ENCODE measurements at places on chromosomes 5 and 9.
A peak's percentile ranks its signal among the peaks of the same experiment; 100 is the strongest.

DNA sequence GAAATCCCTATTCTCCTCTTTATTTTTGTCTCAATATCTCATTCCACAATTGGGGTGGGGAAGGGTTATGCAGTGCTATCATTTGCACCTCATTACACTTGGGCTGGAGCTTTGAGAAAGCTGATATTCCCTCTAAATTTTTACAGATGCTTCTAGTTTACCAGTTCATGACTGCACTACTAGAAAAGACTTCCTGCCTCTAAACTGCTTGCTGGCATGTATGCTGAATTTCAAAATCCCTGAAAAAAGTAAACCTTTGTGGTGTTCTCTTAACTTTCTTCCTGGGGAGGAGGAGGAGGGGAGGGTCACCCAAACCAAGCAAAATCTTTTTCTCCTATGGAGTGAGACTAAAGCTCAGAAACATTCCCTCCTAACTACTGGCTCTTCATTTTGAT lies 45.1 kb downstream of the BNC2 start:
- no peaks in the 10 kb centered on the region for H3K36me3 ChIP-seq
- no peaks in the 10 kb centered on the region for H3K27me3 ChIP-seq
- H3K4me1 ChIP-seq: peaks cover 3% of the 10 kb centered on the region
- H3K27ac ChIP-seq: no peak overlapping the region
- H3K4me3 ChIP-seq: no peak overlapping the region
- DNase-seq: no peak

GRCh38 chr5:39755452-39755851 lies 330.7 kb upstream of the DAB2 start:
- no peak overlapping the region for H3K4me3 ChIP-seq
- no peak for DNase-seq
- H3K27ac ChIP-seq: no peak overlapping the region
- H3K27me3 ChIP-seq: no peaks in the 10 kb centered on the region

DNA sequence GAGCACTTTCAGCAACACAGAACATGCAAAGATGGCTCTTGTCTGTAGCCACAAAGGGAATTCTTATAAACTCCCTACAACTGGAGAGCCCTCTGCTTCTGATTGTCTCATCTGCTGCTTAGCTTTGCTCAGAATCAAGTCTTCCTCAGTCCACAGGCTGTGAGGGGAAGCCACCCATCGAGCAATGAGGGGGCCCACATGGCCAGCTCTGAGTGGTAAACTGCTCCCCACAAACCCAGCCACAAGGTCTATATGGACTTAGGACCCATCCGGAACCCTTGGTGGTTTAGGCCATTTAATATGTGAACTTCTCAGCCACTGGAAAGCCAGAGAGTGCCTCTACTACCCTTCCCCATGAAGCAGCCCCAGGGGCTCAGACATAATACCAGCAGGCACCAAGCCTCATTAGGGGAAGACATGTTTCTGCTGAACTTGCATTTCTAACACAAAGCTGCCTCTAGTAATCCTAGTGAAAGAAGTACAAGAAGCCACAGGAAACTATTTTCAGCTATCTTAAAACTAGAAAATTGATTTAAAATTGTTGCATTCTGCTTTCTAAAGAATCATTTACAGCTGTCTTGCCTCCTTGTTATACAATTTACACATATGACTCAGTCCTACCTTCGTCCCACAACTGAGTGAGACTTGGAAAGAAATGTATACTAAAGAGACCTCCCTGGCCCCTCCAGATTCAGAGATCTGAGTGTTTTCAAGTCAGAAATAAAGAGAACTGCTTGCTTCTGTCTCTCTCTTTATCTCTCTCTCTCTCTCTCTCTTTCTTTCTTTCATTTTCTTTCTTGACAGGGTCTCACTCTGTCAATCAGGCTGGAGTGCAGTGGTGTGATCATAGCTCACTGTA lies 90.2 kb downstream of the ESM1 start:
- H3K27me3 ChIP-seq: no peaks in the 10 kb centered on the region
- no peak overlapping the region for H3K27ac ChIP-seq
- no peaks in the 10 kb centered on the region for H3K36me3 ChIP-seq
- DNase-seq: no peak
- no peaks in the 10 kb centered on the region for H3K4me1 ChIP-seq

GRCh38 chr5:74107899-74108298 lies 481.9 kb downstream of the ARHGEF28 start:
- no peaks in the 10 kb centered on the region for H3K4me1 ChIP-seq
- DNase-seq: no peak
- H3K4me3 ChIP-seq: no peak overlapping the region
- no peak overlapping the region for H3K27ac ChIP-seq
- H3K27me3 ChIP-seq: no peaks in the 10 kb centered on the region

DNA sequence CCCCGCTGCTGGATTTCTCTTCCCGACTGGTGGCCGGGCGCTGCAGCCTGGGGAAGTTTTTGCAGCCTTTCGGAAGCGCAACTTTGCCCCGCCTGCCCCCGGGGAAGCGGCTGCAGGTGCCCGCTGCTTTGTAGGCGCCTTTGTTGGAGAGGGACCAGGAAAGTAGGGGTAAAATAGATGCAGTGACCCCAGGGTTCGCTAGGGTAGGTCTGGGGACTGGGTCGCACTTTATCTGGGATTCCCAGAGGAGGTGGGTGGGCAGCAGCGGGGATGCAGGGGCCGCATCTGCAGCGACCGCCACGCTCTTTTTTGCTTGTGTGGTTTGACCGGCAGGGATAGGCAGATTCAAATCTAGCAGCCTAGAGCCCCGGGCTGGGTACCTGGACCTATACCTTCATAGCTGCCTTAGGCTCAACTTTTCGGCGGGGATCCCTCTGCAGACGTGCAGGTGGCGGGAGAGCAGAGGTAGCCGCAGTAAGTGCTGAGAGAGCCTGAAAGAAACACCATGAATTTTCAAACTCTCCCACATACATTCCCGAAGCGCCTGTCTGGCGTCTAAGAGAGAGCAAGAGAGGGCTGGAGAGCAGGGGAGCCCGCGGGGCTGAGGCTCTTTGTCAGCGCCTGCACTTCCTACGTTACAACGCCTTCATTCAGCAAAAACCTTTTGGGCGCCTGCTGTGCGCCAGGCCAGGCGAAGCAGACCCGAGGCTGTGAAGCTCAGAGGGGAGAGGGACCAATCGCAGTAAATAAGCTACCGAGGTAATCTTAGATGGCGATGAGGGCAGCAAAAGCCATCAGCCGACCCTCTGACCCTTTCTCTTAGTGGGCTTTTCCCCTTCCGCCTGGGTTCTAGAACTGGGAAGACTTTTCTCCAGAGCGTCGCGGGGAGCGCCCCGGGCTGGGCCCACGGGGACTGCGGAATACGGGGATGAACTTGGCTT lies 642 bp downstream of the SV2C start:
- no peaks in the 10 kb centered on the region for H3K36me3 ChIP-seq
- H3K27me3 ChIP-seq: peaks cover 50% of the 10 kb centered on the region
- peak overlapping the region; percentile 47 for H3K4me3 ChIP-seq
- DNase-seq: no peak
- H3K27ac ChIP-seq: no peak overlapping the region

DNA sequence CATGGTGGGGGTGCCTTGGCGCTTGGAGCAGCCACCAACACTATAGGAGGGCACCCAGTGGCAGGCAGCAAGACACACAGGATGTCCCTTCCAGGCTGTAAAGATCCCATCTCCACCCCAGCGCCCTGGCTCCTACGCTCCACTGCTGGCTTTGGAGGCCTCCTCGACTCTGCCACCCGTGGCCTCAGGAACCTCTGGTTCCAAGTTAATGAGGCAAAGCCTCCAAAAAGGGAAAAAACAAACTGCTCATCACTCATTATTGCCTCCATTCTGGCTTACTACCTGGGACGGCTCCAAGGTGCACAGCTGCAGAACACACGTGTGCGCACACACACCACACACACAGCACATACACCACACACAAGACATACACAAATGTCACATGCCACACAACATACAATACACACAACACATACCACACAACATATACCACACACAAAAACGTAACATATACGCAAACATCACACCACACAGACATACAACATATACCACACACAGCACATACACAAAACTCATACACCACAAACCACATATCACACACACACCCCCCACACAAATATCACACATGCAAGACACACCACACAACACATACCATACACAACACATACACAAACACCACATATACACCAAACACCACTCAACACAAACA lies 45.3 kb downstream of the ROR2 start:
- H3K4me1 ChIP-seq: peaks cover 6% of the 10 kb centered on the region
- no peak overlapping the region for H3K4me3 ChIP-seq
- no peak for DNase-seq
- no peak overlapping the region for H3K27ac ChIP-seq
- no peaks in the 10 kb centered on the region for H3K36me3 ChIP-seq

DNA sequence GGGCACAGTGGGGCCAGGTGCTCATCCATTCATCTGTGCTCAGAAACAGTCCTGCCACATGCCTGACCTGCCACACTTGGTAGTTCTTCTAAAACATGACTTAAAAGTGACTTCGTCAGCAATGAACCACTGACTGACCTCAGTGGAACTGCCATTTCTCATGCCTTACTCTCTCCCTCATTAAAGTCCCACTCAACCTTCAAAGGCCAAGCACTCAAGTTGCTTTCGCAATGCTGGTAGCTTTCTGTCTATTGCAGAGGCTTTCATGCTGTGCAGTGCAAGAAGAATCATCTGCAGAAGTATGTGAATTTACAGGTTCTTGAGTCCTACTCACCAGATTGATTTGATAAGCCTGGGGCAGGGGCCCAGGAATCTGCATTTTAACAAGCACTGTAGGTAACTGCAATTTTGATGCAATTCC lies 23.9 kb downstream of the B4GALT1 start:
- DNase-seq: no peak
- H3K27ac ChIP-seq: no peak overlapping the region
- no peaks in the 10 kb centered on the region for H3K4me1 ChIP-seq
- no peak overlapping the region for H3K4me3 ChIP-seq
- no peaks in the 10 kb centered on the region for H3K36me3 ChIP-seq

DNA sequence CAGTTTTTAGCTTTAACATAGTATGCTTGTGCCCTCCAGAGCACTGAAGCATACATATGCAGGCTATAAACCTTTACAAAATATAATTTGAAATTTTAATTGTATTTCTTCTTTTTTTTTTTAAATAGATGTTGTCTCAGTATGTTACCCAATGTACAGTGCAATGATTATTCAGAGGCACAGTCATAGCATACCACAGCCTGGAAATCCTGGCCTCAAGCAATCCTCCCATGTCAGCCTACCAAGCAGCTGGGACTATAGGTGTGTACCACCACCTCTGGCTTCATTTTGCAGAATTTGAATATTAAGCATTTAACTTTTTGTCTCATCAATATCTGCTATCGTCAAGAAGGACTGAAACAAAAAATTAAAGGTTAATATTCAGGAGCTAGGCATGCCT lies 16.9 kb upstream of the ZNF782 start:
- no peak overlapping the region for H3K27ac ChIP-seq
- no peaks in the 10 kb centered on the region for H3K27me3 ChIP-seq
- H3K36me3 ChIP-seq: no peaks in the 10 kb centered on the region
- H3K4me1 ChIP-seq: no peaks in the 10 kb centered on the region
- no peak for DNase-seq

GRCh38 chr9:36341936-36342577 lies 58.0 kb downstream of the RNF38 start:
- DNase-seq: no peak
- H3K27ac ChIP-seq: no peak overlapping the region
- H3K36me3 ChIP-seq: peaks cover 20% of the 10 kb centered on the region
- no peak overlapping the region for H3K4me3 ChIP-seq
- H3K27me3 ChIP-seq: no peaks in the 10 kb centered on the region

- H3K4me3 ChIP-seq: no peak overlapping the region
- no peaks in the 10 kb centered on the region for H3K36me3 ChIP-seq
- no peaks in the 10 kb centered on the region for H3K4me1 ChIP-seq
- H3K27ac ChIP-seq: no peak overlapping the region
- DNase-seq: no peak
Measured at GRCh38 chr5:103445426-103446035, 117.1 kb downstream of the NUDT12 start.

- no peak for DNase-seq
- H3K4me1 ChIP-seq: peaks cover 2% of the 10 kb centered on the region
- H3K4me3 ChIP-seq: no peak overlapping the region
- no peak overlapping the region for H3K27ac ChIP-seq
Measured at GRCh38 chr5:135437422-135437795, 9.7 kb downstream of the DCANP1 start.

GRCh38 chr5:170254056-170254455 lies 21.3 kb downstream of the C5orf58 start:
- H3K27ac ChIP-seq: no peak overlapping the region
- no peaks in the 10 kb centered on the region for H3K36me3 ChIP-seq
- DNase-seq: no peak
- no peak overlapping the region for H3K4me3 ChIP-seq

GRCh38 chr5:155655569-155655968 lies 642.0 kb downstream of the KIF4B start:
- no peaks in the 10 kb centered on the region for H3K36me3 ChIP-seq
- no peaks in the 10 kb centered on the region for H3K4me1 ChIP-seq
- no peak overlapping the region for H3K4me3 ChIP-seq
- no peaks in the 10 kb centered on the region for H3K27me3 ChIP-seq
- H3K27ac ChIP-seq: no peak overlapping the region

GRCh38 chr5:53613061-53613460 lies 52.6 kb downstream of the NDUFS4 start:
- H3K36me3 ChIP-seq: no peaks in the 10 kb centered on the region
- DNase-seq: no peak
- no peak overlapping the region for H3K4me3 ChIP-seq
- H3K4me1 ChIP-seq: peaks cover 3% of the 10 kb centered on the region

DNA sequence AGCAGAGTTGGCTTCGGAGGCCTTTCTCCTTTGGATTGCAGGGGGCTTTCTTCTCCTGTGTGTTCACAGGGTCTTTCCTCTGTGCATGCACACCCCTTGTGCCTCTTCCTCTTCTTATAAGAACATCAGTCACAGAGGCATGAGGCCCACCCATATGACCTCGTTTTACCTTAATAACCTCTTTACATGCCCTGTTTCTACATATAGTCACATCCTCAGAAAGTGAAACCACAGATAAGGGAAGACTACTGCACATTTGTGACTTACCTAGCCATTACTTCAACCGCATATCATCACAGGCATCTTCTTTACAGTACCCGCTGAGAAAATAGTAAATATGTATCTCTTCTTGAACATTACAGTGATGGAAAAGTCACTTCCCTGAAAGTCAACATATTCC lies 204.9 kb upstream of the TARS1 start:
- no peaks in the 10 kb centered on the region for H3K36me3 ChIP-seq
- H3K4me3 ChIP-seq: no peak overlapping the region
- no peak overlapping the region for H3K27ac ChIP-seq
- DNase-seq: no peak
- H3K4me1 ChIP-seq: no peaks in the 10 kb centered on the region
- H3K27me3 ChIP-seq: no peaks in the 10 kb centered on the region

Data from iPS DF 6.9 (cell line).